ENCODE measurements at places on chromosomes 16 and 17. TPM values are rescaled to one million over a fixed set of nuclear protein-coding genes. Genes with fewer than 3 reads are reported as not detected.

The SEPTIN12 gene
- 0.73 TPM for total RNA-seq

The TPPP3 gene
- 1.2 TPM for total RNA-seq

The RNU2-1 gene
- total RNA-seq = 7,320 TPM

The GP1BA gene
- not detected for total RNA-seq

The TSPOAP1 gene
- 46.1 TPM for total RNA-seq

The KRT23 gene
- not detected for total RNA-seq

The HOXB5 gene
- total RNA-seq = not detected

The KRTAP9-4 gene
- not detected for total RNA-seq

The GINS2 gene
- 16.8 TPM for total RNA-seq

Data from endodermal cell (in vitro differentiated cells).